Activated T-cell treated with anti-CD3 and anti-CD28 coated beads, Interleukin-2, amount 50 U/mL, for 24 hours (primary cell): ENCODE measurements at places on chromosomes 11 and 22.

- DNase-seq, result no peak
These were observed 48.7 kb upstream of the TH start for GRCh38 chr11:2220173-2220771.

GRCh38 chr11:23423656-23424055 is 563.4 kb upstream of the CCDC179 start:
- DNase-seq, result no peak

GRCh38 chr11:106461839-106462545 is 384.5 kb downstream of the AASDHPPT start:
- no peak for DNase-seq

DNA sequence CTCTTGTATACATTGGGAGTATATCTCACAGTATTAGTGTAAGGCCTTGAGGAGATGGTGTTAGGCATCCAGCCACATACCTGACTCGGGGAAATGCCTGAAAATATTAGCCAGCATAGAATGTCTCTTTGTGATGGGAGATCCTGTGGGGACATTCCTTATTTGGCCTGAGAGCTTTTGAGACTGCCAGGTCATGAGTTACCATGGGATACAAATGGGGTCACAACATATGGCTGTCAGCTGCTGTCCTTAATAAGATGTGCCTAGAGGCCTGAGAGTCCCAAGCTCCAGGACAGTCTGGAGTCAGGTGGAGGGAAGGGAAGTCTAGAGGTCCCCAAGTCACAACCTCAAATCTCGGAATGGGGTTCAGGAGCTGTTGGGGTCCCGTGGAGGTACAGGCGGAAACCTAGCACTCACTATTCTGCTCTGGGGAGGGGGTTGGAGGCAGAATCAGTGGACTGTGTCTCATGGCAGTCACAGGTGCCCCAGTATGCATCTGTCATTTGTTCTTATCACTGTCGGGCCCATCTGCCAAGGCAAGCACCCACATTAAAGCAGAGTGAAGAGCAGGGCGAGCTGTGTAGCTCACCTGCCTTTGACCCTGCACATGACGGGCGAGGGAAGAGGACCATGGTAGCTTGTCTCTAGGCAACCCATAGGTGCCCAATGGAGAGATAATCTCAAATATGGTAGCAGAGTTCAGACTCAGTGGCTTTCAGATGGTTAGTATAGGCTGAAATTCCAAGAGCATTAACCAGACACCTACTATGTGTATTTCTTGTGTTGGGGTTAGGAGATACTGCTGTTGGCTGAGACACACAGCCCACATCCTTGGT is 29.9 kb downstream of the KCNQ1OT1 start:
- DNase-seq, result peak; percentile 11

GRCh38 chr11:75762885-75763284 is 5.7 kb upstream of the DGAT2 start:
- DNase-seq, result no peak

DNA sequence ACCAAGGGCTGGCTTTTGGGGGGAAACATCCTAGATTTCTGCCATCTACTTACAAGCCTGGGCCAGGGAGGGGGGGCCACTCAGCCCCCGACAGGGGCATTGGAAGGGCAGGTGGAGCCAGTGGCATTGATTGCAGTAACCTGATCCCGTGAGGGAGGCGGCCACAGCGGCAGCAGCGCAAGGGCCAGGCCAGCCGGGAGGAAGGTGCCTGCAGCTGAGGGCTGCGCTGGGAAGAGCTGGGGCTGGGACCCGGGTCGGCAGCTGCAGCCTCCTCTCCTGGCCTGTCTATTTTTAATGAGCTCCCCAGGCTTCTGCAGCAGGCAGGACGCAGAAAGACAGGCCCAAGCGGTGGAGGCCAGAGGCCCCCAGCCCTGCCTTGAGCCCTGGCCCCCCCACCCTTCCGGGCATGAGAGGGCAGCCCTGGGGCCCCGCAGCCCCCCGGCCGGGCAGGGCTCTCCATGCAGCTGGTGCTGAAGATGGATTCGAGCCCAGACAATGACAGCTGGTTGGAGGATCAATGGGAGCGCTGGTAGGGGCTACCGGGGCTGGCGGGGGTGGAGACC is 10.6 kb downstream of the FREY1 start:
- DNase-seq, result no peak
